BE2C (cell line): ENCODE measurements at places on chromosomes 5 and 9.

DNA sequence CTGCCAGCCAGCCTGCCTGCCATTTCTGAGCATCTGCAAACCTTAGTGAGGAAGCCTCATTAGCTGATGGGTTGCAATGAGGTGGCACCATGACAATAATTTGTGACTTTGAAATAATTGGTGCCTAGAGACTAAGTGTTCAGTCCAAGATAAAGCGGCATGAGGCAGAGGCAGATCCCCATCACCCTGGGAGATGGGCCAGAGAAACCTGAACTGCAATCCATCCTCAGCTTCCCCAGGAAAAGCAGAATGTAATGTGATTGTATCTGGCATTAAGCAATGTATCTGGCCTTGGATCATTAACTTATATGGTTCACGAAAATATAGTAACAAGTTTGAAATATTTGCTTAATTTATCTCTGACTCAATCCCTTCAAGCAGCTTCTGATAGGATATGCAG, 101.0 kb downstream of the SPOCK1 start:
- no peak for DNase-seq

DNA sequence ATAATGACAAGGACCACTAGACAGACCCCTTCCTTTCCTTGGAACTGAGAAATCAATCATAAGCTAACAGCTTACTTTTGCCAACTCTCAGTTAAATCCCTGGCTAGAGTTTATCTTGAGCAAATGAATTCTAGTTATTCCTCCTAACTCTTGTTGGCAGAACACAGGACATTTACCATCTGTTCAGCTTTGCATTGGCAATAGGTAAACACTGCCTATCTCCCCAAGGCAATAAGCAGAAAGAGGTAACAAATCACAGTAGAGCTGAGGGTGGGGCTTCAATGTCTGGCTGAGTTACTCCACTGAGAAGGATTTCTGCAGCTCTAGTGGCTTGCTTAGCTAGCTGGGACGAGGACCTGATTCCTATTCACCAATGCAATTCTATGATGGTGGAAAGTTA, 503.3 kb upstream of the GRIA1 start:
- DNase-seq, result no peak

- DNase-seq, result no peak
These were observed 331.3 kb upstream of the CCNG1 start for GRCh38 chr5:163106098-163106497.

DNA sequence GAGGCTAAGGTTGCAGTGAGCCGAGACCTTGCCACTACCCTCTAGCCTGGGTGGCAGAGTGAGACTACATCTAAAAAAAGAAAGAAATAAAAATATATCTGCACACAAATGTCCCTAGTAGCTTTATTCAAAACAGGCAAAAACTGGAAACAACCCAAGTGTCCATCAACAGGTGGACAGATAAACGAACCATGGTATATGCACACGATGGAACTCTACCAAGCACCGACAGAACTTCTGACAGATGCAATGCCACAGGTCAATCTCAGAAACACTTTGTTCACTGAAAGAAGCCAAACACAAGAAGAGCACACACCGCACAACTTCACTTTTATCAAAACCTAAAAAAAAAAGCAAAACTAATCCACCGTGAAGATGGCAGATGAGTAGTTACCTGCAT, 30.4 kb downstream of the CAMSAP1 start:
- DNase-seq, result no peak

DNA sequence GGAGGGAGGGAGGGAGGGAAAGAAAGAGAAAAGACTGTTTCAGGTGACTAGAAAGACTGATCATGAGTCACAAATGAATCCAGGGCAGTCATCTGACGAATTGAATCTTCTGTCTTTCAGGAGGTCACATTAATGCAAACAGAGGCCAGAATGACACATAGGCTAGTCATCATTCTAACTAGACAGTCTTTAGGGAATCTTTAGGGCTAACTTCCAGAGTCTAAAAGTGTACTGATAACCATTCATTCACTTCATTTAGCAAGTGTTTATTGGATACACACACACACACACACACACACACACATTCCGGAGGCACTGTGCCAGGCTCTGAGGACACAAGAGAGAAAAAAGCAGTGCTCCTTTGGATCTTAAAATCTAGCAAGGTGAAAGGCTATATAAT, 156.7 kb downstream of the EBF1 start:
- no peak for DNase-seq

DNA sequence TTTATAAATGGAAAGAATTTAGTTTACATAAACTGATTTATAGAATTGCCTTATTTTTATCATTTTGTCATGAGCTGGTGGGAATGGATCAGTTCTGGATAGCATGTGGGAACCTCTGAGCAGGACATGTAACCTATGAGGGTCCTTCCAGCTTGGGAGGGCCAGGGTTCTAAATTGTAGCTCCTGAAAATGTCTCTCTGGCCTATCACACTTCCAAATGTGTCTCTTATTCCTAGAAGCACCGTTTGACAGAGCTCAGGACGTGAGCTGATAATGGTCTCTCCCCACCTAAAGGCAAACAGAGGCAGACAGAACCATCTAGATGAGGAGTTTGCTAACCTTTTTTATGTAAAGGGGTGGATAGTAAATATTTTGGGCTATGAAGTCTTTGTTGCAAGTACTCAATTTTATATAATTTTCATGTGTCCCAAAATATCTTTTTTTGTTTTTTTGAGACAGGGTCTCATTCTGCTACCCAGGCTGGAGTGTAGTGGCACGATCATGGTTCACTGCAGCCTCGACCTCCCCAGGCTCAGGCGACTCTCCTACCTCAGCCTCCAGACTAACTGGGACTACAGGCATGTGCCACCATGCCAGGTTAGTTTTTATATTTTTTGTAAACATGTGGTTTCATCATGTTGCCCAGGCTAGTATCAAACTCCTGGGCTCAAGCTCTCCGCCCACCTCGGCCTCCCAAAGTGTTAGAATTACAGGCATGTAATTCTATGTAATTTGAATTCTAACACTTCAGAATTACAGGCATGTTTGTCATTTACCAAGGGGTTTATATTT, 4.0 kb downstream of the TRAF1 start:
- DNase-seq, result no peak

GRCh38 chr9:3478549-3478953, 47.2 kb downstream of the RFX3 start:
- DNase-seq, result peak; percentile 18

- DNase-seq, result no peak
These were observed 47.1 kb upstream of the NFIB start for GRCh38 chr9:14361074-14361473.

DNA sequence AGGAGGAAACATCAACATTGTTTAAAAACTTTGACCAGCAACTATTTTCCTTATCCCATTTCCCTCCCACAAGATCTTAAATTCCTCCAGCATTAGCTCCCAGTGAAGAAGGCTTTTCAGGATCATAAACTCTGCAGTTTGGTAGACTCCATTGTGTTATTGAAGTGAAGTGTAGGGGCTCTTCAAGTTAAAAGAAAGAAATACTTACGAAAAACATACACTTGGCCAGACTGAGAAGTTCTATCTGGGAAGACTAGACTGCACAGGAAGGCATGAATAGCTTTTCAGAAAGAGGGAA, 22.3 kb downstream of the LIFR start:
- no peak for DNase-seq

DNA sequence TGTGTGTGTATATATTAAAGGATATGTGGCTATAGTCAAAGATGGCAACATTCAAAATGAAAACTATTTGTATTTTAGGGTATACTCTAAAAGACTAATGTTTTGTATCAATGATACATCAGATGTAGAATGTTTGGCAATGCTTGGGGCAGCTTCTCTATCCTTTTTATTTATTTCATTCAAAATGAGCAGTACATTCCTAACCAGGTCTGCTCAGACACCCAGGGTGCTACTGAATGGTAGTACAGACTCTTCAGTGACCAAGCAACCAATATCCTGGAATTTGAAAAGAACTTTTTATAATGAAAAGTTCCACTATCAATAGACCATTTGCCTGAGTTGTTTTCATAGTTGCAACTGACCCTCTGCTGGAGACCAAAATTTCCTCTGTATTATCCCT, 23.9 kb downstream of the MEGF9 start:
- DNase-seq, result no peak

DNA sequence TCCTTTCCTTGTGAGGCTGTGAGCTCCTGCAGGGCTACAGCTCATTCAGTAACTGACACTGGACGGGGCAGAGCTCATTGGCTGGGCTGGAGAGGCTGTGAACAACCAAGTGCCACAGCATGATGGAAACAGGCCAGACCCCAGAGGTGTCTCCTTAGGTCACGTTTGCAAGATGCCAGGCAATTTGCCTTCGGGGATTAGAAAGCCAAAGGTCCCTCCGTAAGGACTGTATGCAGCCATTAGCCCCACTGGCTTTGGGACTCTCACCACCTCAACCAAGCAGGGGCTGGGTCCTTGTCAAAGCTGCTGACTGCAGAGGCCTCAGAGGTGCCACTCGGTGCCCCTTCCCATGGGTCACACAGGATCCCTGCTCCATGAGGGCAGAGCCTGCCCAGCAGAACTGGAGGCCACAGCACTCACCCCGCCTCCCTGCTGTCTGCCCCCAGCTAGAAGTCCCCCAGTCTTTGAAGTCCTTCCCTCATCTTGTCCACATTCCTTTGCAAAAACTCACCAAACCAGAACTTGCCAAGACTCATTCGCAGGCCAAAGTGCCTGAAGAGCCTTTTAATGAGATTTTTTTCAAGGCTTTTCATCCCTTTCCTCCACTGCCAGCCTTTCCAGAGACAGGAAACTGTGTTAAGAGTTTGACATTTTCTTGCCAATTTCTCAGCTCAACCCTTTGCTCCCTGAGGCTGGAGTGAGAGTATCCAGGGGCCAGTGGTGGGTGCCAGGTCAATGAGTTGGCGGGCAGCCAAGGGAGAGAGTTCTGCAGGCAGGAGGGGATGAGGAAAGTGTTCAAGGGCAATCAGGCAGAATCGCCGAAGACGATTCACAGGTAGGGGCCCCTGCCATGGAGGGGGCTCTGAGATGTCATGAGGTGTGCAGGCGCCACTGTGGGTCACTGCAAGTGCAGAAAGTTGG, 39.7 kb upstream of the SLC25A51 start:
- DNase-seq, result peak; percentile 59

DNA sequence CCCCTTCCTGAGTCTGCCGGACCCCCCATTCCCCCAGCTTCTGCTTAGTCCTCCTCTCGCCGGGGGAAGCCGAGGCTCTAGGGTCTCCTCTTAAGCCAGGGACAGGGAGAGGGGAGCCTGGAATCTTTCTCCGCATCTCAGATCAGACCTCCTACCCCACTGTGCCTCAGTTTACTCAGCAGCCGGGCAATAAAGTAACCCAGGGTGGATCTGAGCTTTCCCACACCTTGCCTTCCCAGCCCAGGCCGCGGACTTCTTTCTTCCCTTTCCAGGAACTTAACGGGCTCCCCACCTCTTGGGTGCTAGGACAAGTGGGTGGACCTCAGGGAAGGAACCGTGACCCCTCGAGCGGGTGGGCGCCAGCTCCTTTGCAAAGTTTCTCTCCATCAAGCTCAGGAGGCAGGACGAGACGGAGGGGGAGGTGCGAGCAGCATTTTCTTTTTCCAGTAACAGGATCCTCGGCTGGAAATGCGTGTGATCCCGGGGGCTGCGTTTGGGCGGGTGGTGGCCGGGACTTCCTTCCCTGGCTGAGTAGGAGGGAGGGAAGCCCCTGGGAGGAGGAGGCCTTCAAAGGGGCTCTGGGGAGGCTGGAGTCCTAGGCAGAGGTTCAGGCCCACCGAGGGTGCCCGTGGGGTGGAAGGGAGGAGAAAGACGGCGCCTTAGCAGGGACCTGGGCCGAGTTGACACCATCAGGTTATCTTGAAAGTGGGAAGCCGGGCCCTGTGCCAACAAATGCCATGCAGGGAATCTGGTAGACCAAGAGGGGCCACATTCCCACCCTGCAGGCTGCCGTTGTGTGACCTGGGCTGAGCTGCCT, 795 bp downstream of the DAB2IP start:
- DNase-seq, result peak; percentile 79

- DNase-seq, result peak; percentile 47
These were observed 665 bp downstream of the ASS1 start for GRCh38 chr9:130445268-130445983.

GRCh38 chr5:30765227-30765626, 428.3 kb upstream of the CDH6 start:
- no peak for DNase-seq

DNA sequence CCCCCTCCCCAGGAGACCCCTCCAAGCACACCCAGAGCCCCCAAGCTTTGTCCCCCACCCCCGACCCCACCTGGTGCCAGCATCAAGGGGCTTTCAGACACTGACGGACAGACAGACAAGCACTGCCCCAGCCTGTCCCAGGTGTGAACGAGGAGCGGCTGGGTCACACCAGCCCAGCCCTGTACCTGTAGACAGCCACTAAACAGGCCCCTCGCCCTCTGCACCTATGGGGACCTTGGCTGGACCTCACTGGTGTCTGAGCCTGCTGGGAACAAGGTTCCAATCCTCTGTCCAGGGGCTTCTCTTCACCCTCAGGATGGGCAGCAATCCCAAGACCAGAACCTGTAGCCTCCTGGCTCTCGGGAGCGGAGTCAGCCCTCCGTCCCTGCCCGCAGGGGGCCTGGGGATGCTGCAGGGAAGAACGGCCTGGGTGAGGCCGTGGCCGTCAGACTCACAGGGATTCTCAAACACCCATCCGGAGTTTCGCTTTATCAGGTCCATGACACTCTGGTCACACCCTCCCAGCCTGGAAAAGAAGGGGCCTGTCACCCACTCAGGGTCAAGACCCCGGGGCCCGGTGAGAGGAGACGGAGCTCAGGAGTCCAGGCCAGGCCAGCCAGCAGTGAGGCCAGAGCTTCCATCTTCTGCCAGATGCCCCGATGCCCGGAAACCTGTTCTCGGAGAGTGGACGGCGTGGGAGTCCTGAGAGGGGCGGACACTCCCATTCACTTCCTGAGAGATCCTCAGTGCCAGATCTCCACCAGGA, 2.8 kb downstream of the LCN6 start:
- DNase-seq, result no peak

DNA sequence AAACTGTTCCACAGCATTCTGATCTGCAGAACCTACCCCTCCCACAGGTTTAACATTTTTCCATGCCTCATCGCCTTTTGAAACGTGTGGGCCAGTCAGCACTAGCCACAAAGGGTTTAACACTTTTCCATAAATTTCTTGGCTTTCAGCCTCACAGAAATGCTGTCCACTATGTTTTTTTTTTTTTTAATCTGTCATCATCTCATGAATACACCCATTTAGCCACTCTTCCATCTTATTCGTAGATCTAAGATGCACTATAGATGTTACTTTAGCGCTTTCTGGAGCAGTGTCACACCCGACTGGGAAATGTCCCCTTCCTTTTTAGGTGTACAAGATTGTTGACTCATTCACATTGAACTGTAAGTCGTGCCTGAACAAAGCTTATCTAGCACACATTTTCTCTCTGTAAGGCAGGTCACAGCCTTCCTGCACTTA, 62.3 kb downstream of the GCNT1 start:
- no peak for DNase-seq

GRCh38 chr5:137706841-137707240, 29.0 kb downstream of the KLHL3 start:
- DNase-seq, result no peak

DNA sequence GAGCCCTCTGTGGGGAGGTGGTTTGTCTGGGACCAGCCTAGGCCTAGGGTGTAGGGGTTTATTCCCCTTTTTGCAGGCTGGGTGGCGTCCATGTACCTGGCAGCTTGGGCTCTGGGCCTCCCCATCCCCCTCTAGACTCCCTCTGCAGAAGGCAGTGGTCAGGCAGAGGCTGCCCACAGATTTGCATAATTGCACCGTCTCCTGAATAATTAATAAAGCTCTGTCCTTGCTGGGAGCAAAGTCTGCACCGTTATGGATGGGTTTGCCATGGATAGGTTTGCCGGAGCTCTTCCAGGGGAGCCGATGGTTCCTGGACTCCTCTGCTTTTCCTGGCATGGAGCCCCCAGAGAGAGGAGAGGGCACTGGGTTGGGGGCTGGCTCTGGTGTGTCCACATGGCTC, 60.4 kb downstream of the DAB2IP start:
- DNase-seq, result no peak

GRCh38 chr9:93646640-93647178, 70.3 kb downstream of the PHF2 start:
- DNase-seq, result no peak
